Liver (tissue), 10 donors: ENCODE measurements at places on chromosomes 12 and 14. TPM values are rescaled to one million over a fixed set of nuclear protein-coding genes. Genes with fewer than 3 reads are reported as not detected.

DNA sequence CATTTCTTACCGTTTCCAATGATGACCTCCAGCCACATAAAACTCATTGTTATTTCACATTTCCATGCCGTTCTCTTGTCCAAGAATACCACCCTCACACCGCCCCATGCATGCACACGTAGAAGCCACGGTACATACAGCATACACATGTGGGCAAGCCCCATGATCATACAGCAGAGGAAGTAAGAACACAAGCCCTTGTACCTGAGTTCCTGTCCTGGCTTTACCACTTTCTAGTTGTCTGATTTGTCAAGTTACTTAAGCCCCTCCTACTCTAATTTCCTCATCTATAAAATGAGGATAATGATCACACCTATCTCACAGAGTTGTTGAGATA lies 59.9 kb downstream of the DUSP16 start:
- DNase-seq, result no peak

GRCh38 chr12:45498645-45499044 lies 230.9 kb upstream of the ARID2 start:
- DNase-seq, result no peak

DNA sequence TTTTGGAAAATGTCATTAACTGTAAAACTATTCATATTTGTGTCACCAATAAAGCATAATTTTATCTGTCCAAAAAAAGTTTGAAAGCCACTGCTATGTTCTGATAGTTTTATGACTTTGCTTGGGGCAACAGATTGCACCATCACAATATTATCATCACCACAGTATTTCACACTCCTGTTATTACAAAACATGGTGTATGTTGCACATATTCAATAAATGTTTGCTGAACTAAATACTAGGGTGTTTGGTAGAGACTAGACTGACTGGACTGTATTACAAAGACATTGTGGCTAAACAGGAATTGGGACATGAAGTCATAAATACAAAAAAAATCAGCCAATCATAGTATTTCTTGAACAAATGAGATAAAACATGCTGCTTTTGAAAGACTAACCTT lies 55.1 kb downstream of the PAWR start:
- DNase-seq, result no peak

Gene MANSC4
- not detected for polyA plus RNA-seq

GRCh38 chr12:31629756-31630732 lies 29.4 kb upstream of the ETFBKMT start:
- DNase-seq, result no peak

Gene NYNRIN
- polyA plus RNA-seq, result 0.89 TPM

DNA sequence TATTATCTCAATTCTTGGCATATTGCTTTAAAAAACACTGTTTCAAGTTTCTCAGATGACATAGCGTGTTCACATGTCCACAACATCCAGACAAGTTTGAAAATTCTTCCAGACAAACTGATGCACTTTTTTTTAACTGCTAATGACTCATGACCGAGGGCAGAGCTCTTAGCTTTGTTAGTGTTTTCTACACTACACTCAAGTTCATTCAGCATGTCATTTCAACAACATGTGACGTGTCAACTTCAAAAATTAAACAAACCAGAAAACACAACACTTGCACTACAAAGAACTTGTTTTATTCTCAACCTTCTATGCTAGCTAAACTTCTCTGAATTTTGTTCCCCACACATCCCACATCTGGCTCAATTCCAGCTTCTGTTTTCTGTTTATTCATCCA lies 1186.3 kb upstream of the FLRT2 start:
- DNase-seq, result no peak

Gene SLC25A47
- 469 TPM for polyA plus RNA-seq

GRCh38 chr14:94132285-94132887 lies 3.0 kb upstream of the IFI27L2 start:
- DNase-seq, result peak; percentile 63

DNA sequence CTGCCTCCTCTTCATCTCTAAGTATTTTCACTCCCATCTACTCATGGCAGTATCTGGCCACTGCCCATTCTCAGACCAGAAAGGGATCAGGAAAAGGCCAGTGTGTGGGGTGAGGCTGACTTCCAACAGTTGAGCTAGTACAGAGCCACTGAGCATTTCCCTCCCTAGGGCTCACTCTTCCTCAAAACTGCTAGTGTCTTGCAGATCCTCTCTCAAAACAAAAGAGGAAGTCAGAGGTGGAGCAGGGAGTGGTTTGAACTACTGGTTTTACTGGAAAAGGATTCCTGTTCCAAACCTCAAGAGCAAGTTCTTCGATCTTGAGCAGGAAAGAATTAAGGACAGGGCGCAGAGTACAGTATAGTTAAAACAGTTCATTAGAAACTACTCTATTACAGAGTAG lies 11.7 kb upstream of the RNASE10 start:
- no peak for DNase-seq

Gene SYCP3
- 3.0 TPM for polyA plus RNA-seq

GRCh38 chr12:120321382-120322202 lies 6.0 kb downstream of the PLA2G1B start:
- DNase-seq, result no peak

GRCh38 chr14:51401272-51401671 lies 161.2 kb downstream of the TMX1 start:
- no peak for DNase-seq

Gene TMEM30B
- 7.4 TPM for polyA plus RNA-seq

Gene GPD1
- 127 TPM for polyA plus RNA-seq

Gene NFE2
- 0.44 TPM for polyA plus RNA-seq

Gene DNAJC22
- 34.0 TPM for polyA plus RNA-seq

DNA sequence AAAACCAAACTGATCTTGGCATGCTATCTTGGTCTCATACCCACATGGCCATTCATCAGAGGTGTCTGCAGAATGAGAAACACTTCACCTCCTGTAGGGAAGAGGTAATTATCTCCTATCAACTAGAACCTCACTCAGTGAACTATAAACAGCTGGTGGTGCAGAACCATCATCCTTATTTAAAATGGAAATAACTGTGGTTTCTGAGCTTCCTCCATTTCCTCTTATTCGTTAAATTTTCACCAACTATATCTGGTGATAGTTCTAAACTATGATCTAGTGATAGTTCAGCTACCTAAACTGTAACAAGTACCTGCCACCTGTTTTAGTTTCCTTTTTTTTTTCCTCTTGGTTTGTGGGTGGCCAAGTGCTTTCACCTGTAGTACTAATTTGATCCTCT lies 218.5 kb downstream of the FUT8 start:
- no peak for DNase-seq

- no peak for DNase-seq
Measured at GRCh38 chr14:77151918-77152588, 10.5 kb upstream of the ZDHHC22 start.

GRCh38 chr14:64676410-64677008 lies 27.7 kb upstream of the PLEKHG3 start:
- DNase-seq, result no peak

GRCh38 chr14:24817212-24818057 lies 183.4 kb upstream of the GZMB start:
- DNase-seq, result no peak

Gene SDSL
- 93.1 TPM for polyA plus RNA-seq

Gene SRRM4
- polyA plus RNA-seq, result not detected

DNA sequence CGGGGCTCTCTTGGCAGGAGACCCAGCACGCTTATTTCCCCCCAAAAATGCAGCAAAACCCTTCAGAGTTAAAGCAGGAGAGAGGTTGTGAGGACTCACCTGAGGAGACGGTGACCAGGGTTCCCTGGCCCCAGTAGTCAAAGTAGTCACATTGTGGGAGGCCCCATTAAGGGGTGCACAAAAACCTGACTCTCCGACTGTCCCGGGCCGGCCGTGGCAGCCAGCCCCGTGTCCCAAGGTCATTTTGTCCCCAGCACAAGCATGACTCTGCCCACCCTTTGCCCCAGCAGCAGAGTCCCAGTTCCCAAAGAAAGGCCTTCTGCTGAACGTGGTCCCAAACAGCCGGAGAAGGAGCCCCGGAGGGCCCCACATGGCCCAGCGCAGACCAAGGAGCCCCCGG lies 337.7 kb downstream of the TMEM121 start:
- no peak for DNase-seq

Gene AQP2
- not detected for polyA plus RNA-seq

DNA sequence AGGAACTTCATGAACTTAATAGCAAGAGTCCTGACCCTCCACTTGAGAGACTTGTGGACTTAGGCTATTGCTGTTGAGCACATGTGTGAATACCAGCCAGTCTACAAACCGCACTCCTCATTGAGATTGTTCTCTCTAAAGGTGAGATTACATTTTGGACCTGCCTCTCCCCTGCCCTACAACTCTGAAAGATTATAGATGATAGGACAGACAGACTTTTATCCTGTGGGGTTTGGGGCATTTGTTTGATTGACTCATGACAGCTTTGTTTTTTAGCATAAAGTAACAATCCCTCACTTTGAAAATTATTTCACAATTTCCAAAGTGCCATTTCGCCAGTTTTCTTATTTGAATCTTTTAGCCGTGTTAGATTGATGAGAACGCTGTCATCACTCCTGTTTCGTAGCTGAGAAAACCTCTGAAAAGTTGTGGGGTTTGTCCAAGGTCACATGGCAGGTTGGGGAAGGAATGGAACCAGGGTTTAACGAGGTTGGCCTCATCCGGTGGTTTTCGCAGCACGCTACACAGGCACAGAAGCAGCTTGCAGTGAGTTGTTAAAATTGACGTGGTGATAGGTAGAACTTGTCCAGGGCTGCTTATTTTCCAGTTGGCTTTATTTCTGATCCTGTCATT lies 836 bp downstream of the EVL start:
- DNase-seq, result no peak

Gene RDH11
- polyA plus RNA-seq, result 99.7 TPM

- DNase-seq, result no peak
Measured at GRCh38 chr12:12387501-12387900, 30.6 kb downstream of the BORCS5 start.

DNA sequence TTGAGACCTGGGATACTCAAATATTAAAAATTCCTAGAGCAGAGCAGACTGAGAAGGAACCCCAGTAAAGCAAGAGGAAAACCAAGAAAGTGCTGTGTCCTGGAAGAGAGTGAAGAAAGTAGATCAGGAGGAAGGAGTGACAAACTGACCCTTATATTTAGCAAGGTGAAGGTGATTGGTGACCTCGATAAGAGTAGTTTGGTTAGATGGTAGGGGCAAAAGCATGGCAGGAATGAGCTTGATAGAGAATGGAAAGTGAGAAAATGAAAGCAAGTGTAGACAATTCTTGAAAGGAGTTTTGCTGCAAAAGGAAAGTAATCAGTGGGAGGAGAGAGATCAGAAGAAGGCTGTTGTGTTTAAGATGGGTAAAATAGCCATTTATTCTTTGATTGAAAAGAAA lies 51.1 kb downstream of the RASSF8 start:
- no peak for DNase-seq

Gene ZNF10
- 3.1 TPM for polyA plus RNA-seq

DNA sequence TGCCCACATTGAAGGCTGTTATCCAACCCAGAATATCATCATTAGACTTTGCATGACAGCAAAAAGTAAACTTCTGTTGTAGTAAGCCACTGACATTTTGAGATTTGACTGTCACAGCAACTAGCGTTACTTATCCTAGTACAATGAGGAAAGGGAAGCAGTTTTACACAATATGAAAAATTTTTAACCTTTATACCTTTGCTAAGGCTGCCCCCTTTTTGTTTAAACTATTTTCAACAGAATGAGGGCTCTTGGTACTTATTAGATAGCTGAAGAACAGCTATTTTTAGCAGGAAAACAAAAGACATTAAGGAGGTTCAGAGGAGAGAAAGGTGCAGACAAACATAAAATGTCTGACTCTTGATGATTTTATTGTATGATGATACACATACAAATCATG lies 23.4 kb upstream of the TMX1 start:
- DNase-seq, result no peak

DNA sequence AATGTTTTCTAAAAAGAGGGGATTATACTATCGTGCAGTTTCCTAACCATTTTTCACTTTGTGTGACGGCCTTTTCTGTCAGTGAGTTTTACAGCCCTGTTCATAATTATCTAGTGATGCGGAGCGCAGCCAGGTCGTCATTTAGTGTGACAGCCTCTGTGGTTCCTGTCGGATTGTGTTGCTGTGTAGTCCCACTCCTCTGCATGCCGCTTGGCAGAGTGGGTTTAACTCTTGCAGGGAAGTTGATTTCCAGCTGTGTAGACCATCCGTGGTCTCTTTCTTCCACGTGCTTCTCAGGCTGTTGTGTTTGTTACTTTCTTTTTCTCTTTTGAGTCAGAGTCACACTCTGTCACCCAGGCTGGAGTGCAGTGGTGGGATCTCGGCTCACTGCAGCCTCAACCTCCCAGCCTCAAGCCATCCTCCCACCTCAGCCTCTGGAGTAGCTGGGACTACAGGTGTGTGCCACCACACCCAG lies 8.6 kb downstream of the RAN start:
- DNase-seq, result no peak

- no peak for DNase-seq
Measured at GRCh38 chr14:84085493-84085892, 1444.5 kb upstream of the FLRT2 start.

DNA sequence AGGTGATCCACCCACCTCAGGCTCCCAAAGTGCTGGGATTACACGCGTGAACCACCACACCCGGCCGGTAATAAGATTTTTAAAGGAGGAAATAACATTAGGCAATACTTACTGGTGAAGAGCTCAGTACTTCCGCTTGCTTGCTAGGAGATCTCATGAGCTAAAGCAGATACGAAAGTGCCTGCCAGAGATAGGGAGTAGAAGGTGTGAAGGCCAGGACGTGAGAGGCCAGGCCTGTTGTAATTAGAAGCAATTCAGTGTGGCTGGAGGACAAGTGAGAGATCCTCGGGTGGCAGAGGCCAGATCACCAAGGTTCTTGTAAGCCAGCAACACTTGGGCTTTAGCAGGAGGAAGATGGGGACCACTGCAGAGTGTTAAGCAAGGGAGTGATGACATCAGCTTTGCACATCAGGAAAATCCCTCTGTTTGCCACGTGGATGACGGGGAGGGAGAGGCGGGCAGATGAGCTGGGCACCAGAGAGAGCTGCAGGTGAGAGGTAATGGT lies 7.6 kb downstream of the TECPR2 start:
- no peak for DNase-seq

GRCh38 chr12:109047081-109047805 lies 5.1 kb upstream of the USP30 start:
- DNase-seq, result no peak

DNA sequence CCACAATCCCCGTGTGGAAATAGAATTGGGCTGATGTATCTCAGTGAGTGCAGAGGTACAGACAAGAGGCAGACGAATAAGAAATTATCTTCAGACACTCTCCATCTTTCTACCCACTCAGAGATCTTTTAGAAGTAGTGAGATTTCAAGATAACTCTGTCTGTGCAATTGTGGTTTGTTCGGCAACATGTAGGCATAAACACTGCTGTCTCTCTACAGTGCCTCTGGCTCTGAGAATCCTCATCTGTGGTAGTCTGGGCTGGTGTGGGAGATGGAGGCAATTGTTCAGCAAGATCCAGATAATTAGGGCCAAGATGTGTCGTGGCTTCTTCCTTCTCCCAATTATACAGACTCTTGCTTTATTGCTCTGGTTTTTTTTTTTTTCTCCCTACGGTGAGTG lies 3.1 kb downstream of the HOXC13 start:
- DNase-seq, result no peak

Gene GARIN6
- not detected for polyA plus RNA-seq

DNA sequence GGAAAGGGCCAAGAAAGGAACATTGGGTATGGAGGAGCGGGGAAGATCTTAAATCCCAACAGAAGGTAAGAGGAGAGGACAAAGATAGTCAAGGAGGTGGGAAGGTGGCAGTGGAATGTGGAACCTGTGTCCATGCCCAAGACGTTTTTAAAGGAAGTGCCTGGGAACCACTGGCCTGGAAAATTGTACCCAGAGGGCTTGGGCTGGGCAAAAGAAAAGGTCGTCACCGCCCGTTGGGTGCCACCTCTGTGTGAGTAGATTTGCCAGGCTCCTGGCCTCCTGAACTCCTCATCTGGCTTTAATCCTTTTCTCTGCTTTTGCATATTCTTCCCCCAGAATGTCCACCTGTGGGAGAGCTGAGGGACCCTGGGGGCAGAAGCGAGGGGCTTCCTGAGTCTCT lies 32.6 kb downstream of the JDP2 start:
- no peak for DNase-seq
